ENCODE measurements at places on chromosomes 3 and 15.

DNA sequence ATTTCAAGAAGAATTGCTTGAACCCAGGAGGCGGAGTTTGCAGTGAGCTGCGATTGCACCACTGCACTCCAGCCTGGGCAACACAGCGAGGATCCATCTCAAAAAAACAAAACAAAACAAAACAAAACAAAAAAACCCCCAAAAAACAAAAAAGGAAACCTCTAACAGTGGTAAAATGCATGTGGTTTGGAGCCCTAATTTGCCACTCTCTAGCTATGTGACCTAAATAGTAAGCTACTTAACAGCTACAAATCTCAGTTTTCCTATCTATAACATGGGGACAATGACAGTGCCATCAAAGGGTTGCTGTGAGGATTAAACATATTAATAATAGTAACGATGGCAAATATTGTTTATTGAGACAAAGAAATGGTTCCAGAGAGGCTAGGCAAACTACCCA is 119.4 kb upstream of the LMOD3 start:
- DNase-seq, result no peak

GRCh38 chr15:75198560-75199356 is 2.9 kb upstream of the C15orf39 start:
- no peak for DNase-seq

DNA sequence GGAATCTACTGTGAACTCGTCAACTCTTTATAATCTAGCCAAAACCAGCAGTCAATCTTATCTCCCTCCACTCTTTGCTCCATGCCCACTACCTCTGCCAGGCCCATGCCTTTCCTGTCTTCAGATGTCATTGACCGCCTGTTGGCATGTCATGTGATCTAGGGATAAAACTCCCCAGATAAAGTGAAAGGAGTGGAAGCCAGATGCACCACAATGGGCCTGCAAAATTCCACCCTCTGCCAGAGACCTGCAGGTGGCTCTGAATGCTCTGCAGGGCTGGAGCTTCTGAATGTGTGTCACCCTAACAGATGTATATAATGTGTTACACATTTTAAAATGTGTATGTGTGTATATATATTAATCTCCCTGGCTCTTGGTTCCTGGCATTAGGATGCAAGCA is 2.3 kb upstream of the CCR3 start:
- no peak for DNase-seq

- DNase-seq, result no peak
These were observed 6.5 kb upstream of the MINDY4B start for GRCh38 chr3:150911771-150912170.

DNA sequence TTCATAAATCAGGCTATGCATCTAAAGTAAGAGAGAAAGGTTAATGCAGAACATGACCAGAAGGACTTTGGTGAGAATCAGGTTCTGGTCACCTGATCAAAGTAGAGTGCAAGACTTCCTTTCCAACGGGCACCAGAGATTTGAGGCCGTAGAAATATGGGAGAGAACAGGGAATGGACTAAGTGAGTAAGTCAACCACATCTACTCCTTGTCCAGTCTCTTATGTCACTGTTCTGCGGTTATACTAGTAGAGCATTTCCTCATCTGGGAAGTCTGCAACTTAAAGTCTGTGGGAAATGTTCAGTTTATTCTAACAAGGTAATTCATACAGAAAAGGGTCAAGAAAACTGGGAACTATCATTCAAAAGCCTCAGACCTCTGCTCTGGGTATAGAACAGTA is 232.8 kb downstream of the CPNE4 start:
- DNase-seq, result no peak

GRCh38 chr15:56915888-56916287 is 2.6 kb upstream of the TCF12 start:
- no peak for DNase-seq

GRCh38 chr3:64518496-64518895 is 169.3 kb downstream of the ADAMTS9 start:
- no peak for DNase-seq

- DNase-seq, result no peak
These were observed 56.7 kb upstream of the TSPAN3 start for GRCh38 chr15:77127626-77128025.

DNA sequence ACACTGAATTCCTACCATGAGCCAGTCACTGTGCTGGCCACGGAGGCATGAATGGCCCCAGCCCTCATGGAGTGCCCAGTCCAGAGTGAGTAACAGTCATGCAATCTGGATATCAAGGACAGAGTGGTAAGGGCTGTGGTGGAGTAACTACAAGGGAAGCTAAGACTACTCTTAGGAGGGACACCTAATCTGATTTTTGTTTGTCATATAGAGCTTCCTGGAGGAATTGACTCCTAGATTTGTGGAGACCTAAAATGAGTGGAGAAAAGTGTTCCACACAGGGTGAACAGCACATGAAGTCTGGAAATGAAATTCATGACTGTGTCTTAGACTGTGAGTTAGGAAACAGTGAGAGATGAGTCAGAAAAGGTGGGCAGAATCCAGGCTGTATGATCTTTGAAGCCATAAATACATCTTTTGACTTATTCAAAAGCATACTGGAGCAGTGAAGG is 219.9 kb downstream of the NFKBIZ start:
- DNase-seq, result peak; percentile 86

- no peak for DNase-seq
These were observed 109.9 kb downstream of the DNAJB8 start for GRCh38 chr3:128356822-128357221.

DNA sequence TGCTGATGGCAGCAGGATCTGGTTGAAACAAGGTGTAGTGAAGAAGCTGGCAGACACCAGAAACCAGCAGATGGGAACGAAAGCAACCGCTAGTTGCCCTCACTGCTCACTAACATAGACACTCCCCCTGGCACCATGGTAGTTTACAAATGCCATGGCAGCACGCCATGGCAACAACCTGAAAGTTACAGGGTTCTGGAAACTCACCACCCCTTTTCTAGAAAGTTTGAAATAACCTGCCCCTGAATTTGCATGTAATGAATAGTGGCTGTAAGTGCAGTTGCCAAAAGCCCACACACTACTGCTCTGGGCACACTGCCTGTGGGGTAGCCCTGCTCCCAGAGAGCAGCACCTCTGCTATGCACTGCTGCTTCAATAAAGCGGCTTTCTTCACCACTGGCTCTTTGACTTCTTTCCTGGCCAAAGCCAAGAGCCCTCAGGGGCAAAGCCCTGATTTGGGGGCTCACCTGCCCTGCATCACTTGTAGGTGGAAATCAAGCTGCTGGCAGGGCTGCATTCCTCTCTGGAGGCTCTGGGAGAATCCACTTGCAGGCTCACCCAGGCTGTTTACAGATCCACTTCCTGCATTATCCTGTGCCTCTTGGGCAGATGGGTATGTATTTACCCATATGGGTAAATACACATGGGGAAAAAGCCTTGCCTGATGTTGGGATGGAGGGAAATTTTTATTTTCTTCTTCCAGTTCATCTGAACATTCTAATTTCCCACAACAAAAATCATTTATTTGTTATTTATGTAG is 2.0 kb upstream of the GP9 start:
- no peak for DNase-seq

DNA sequence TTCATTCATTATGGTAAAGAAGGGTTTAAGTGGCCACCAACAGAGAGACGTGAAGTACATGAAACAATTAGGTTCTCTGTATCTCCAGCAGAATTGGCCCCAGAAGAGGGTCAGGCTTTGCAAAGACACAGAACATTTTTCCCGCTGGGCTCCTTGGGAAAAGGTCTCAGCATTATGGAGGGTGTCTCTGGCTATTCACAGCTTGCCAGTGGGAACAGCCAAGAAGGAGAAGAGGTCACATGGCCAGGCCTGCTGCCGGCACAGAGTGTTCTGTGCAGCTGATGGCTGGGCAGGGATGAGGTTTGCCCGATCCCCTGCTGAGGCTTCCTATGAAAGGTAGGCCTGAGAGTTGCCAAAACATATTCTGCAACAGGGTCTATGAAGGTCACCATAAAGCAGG is 77.8 kb upstream of the LPP start:
- DNase-seq, result no peak

GRCh38 chr3:128623762-128624176 is 26.8 kb downstream of the RPN1 start:
- no peak for DNase-seq

- DNase-seq, result no peak
These were observed 21.5 kb downstream of the SLC6A20 start for GRCh38 chr3:45774581-45775521.

- DNase-seq, result no peak
These were observed 43.7 kb downstream of the SLC12A8 start for GRCh38 chr3:125168711-125169393.
